ENCODE measurements at places on chromosomes 1 and 21. TPM values are rescaled to one million over a fixed set of nuclear protein-coding genes. Genes with fewer than 3 reads are reported as not detected.

The IFI44L gene
- total RNA-seq, result not detected

The SH2D1B gene
- total RNA-seq, result not detected

The LIX1L gene
- 5.9 TPM for total RNA-seq

The ZC3H12A gene
- 6.7 TPM for total RNA-seq

The ZNF678 gene
- 25.3 TPM for total RNA-seq

The LCE3A gene
- not detected for total RNA-seq

The IL12RB2 gene
- total RNA-seq, result 0.77 TPM

The FAM72A gene
- total RNA-seq, result 10.5 TPM

The SETDB1 gene
- 62.1 TPM for total RNA-seq

The BRINP2 gene
- not detected for total RNA-seq

The KLF17 gene
- 0.09 TPM for total RNA-seq

The THEM4 gene
- total RNA-seq, result 8.8 TPM

DNA sequence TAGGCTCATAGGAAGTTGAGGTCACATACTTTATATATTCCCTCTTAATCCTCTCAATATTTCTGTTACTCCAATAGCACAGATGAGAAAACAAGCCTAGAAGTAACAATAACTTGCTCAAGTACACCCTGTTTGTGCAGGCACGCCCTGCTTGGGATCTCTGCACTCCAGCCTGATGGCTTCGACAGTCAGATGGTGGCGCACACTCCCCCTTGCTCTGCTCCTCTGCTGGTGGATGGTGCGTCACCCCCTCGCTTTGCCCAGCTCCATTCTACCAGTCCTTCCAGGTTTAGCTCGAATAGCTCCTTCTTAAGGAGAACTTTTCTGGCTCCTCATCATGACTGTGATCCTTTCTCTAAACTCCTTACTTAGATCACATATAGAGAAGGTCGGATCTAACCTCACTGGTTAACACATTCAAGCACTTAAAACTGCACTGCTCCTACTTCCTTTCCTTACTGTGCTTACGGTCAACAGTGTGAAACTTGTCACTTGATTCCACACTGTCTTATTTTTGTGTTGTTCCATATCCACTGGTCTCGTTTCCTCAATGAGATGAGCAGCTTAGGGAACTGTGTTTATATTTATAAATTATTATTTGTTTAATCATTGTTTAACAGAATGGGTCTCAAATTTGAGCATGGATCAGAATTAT is 3.0 kb downstream of the TSPAN2 start:
- no peak for DNase-seq

- no peak for DNase-seq
These were observed 54.7 kb downstream of the PTP4A2 start for GRCh38 chr1:31883357-31883942.

DNA sequence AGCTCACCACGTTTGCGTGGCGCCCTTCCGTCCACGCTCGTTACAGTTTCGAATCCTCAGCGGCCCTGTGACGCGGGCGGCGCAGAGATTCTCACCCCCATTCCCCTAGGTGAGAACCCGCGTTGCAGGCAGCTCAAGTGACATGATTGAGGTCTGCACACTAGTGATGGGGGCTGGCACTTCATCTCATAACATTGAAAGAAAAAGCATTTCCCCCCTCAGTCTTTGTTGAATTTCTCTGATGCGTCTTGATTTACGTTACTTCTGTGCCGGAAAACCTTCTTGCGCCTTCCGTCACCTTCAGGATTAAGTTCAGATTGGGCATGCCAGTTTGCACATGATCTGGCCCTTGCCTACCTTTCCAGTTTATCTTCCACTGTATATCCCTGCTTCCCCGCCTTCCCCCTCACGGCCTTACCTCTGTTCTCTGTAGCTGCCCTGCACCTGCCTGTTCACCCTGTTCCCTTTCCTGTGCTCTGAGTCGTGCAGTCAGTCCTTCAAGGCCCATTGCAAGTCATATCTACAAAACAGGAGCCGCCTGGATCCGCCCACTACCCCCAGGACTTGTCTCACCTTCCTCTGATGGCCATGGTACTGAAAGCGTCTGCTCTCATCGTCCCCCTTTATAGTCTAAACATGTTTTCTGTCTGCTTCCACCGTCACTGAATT is 1.1 kb downstream of the CTPS1 start:
- DNase-seq, result peak; percentile 45

DNA sequence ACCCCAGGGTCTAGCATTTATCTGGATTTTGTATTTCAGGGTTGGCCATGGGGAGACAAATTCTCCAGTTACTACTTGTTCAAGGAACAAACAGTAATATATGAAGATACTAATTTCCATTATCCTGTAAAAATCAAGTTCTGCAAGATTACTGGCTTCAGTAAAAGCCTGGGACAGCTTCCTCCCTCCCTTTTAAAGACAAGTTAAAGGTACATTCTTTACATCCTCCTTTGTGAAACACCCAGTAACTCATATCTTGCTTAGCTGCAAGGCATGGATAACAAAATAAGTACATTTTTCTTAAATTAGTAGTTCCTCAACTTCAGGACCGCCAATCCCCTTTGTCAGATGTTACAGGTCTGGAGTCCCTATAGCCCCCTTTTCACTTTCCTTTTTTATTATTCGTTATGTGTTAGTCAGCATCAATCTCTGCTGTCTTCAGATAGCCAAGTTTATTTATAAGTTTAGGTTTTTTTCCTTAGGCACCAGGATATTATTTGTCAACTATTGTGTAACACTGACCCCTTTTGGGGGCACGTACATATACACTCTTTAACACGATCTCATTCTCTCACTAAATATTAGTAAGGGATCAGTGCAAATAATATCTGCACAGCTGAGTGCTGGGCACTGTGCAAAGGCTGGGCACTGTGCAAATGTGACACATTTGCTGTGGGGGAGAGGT is 9.8 kb downstream of the ERRFI1 start:
- no peak for DNase-seq

- no peak for DNase-seq
These were observed 20.4 kb upstream of the TAS1R2 start for GRCh38 chr1:18879791-18880309.

DNA sequence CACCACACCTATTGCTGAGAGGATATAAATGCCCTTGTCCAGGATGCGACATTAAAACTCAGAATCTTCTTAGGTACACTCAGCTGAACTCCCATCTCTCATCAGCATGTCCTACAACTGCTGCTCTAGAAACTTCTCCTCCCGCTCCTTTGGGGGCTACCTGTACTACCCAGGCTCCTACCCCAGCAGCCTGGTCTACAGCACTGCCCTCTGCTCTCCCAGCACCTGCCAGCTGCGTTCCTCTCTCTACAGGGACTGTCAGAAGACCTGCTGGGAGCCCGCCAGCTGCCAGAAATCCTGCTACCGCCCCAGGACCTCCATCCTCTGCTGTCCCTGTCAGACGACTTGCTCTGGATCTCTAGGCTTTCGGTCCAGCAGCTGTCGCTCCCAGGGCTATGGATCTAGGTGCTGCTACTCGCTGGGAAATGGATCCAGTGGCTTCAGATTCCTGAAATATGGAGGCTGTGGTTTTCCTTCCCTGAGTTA is at the start of gene KRTAP13-4:
Gene KRTAP13-4, plus strand, starts transcription at position 51 of the 486 bp plus-strand sequence. Its CDS starts 56 bp downstream, at position 107.
- no peak for DNase-seq

DNA sequence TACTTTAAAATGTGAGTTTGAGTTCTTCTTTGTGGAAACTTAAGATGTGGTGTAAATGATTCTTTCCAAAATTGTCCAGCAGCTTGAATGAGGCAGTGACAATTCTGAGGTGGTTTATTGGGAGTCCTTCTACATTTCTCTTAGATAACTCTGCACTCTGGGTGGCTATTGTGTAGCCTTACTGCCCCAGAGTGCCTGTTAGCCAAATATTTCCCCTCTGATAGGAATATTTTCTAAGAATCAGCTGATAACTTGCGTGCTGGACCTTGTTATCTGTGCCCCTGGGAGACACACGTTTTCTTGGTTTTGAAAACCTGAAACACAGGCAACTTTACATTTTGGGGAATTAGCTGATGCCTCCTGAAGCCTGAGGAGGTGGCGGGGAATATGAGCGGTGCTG is 91.6 kb downstream of the CD247 start:
- DNase-seq, result no peak

DNA sequence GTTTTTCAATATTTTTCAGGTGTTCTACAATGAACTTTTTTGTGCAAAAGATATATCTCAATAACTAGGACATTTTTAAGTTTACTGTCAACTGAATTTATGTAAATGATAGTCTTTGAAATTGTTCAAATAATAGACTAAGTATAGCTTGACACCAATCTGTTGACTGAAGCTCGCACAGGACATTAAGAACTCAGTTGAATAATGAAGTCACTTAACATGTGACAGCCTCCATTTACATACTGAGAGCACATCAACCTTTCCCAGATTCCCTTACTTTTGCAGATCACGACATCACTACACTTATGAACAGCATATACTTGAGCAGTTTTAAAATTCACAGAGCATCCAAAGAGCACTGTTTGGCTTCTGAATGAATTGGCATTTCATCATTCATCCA is 268.2 kb downstream of the LRRC7 start:
- DNase-seq, result no peak

- no peak for DNase-seq
These were observed 219.9 kb downstream of the ASTN1 start for GRCh38 chr1:176944606-176945005.

DNA sequence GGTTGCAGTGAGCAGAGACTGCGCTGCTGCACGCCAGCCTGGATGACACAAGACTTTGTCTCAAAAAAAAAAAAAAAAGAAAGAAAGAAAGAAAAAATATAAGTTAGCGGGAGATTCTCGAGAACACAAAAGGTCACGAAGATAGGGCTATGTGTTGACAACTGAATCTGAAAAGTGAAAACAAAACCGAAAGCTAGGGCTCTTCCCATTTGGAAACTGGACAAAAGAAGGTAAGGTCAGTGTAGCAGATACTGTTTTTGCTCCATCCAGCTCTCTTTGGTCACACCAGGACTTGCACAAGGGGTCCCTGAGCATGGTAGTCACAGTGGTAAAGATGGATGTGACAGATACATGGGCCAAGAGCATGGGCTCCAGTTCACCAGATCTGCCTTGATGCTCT is 60.4 kb upstream of the MAP10 start:
- no peak for DNase-seq

DNA sequence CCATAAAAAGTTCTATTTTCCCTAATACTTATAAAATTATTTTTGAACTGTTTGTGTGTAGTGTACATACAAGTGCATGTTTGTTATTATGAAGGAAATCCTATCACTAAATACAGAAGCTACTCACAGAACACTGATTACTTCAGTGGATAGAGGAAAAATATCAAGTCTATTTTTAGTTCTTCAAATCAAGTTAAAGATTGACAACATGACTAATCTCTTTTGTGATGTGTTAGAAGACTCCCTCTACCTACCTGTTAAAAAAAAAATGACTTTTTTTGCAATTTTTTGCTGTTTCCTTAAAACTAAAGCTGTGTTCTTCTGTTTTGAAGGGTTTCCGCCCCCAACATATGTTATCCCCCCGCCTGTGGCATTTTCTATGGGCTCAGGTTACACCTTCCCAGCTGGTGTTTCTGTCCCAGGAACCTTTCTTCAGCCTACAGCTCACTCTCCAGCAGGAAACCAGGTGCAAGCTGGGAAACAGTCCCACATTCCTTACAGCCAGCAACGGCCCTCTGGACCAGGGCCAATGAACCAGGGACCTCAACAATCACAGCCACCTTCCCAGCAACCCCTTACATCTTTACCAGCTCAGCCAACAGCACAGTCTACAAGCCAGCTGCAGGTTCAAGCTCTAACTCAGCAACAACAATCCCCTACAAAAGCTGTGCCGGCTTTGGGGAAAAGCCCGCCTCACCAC is 45.5 kb downstream of the NCF2 start:
- no peak for DNase-seq

DNA sequence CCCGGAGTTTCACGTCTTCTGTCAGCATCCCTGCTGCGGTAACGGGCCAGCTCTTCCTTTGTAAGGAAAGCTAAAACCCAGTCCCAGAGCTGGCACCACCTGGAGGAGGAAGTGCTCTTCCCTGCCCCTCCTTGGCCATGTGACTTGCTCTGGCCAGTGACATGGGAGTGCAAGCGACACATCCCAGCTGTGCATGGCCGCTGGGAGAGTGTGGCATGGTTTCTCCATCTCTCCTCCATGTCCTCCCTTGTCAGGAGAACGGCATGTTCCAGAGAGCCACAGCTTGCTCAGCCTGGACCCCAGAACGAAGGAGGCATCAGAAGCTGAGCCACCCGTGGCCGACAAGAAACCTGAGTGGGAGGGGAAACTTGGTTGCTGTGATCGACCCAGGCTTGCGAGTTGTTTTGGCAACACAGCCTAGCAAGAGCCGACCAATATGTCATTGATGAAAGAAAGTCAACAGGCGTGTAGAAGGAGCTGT is 2.7 kb upstream of the PRXL2B start:
- DNase-seq, result peak; percentile 64

DNA sequence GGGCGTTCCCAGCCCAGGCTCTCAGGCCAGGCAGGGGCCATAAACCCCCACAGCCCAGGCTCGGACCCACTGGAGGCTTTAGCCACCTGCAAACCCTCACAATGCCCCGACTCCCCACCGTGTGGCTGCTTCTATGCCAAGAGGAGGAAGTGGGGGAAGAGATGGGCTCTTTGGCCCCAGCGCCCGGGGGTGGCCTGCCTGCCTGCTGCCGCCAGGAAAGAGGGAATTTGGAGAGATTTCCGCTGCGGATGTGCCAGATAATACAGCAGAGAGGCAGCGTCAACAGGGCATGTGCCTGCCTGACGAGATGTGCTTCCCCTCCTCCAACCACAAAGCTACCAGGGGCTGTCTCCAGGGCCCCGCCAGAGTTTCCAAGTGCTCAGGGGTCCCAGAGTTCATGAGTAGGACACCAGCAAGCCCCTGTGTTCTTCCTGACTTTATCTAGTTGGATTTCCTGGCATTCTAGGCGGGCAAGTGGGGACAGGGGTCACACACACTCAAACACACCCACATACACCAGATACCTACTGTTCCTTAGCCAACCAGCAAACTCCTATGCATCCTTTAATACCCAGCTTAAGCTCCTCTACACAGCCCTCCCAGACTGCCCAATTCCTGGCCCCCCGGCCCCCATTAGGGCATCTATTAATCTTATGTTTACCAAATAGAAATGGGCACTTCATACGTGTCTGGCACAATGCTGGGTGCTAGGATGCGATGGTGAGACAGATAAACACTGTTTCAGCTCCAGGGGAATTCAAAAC is 14.1 kb downstream of the EPHA2 start:
- no peak for DNase-seq

DNA sequence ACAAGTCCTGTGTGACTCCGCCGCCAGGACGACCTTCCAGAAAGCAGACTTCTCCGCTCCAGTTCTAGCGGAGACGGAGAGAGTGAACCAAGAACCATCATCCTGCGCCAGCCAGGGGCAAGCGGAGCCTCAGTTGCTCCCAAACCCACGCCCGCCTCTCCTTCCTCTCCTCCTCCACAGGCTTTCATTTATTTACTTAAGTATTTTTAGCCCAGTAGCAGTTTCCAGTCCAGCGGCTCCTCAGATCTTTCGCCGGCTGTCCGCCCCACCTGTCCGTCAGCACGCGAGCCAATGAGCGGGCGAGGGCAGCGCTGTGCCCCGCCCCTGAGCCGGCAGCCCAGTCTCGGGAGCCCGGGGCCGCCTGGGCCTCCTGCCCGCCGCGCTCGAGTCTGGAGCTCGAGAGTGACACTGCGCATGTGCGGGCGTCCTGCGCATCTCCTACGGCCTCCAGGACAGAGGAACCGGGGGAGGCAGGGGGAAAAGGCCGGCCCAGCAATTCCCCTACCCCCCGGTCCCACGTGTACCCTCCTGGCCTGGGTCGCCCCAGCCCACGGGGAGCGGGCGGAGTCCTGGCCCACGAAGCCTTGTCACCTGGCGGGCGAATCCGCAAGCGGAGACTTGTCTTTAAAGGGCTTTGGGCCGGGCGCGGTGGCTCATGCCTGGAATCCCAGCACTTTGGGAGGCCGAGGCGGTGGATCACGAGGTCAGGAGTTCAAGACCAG is at the start of gene FALEC:
Gene FALEC, plus strand, starts transcription at position 425 of the 722 bp plus-strand sequence.
- DNase-seq, result peak; percentile 98

GRCh38 chr21:38460171-38460742 is 38.0 kb downstream of the ERG start:
- no peak for DNase-seq
